Activated CD8-positive, alpha-beta memory T cell treated with anti-CD3 and anti-CD28 coated beads for 1 hour (primary cell): ENCODE measurements at places on chromosomes 4 and X.

DNA sequence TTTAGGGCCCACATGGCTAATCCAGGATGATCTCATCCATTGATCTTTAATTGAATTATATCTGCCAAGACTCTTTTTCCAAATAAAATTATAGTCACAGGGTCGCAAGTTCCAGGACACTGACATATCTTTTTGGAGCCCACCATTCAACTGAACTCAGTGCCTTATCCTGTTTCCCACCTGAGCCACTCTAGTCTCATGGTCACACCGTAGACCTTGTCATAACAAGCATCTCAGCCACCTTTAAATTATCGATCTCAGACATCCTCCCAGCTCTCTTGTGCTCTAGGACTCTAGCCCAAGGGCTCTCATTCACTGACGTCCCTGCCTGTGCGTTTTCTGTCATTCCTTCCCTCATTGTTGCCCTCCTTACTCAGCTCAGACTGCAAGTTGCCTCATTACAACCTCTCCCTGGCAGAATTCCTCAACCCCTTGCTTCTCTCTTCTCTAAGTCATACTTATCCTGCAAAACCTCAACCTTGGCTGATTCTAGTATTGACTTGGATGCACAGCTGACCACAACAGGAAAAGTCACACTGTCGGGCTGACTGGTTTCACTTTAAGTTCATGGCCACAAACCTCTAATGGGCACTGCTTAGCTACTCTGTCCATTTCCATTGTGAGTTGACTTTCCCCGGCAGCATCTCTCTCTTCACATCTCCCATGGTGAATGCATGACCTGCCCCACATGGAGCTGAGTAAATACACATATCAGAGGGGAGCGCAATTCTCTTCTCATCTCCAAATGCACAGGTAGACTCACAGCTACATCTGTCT lies 91.0 kb upstream of the TRIM2 start:
- no peak for DNase-seq

DNA sequence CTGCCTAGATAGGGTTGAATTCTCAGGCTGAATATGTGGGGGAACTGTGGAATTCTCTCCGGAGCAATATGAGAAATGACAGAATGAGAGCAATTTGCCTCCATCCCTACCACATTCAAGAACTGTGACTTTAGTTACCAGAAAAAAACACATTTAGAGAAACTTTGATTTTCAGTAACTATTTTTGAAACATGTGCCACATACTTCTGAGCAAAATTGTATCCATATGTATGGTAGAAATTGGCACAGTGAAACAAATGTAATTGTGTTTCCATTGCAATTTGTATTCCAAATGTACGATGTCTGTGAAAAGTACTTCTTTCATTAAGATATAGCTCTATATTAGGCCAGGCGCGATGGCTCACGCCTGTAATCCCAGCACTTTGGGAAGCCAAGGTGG lies 5.5 kb upstream of the KLHL8 start:
- no peak for DNase-seq

GRCh38 chrX:9807355-9808182 lies 21.3 kb downstream of the SHROOM2 start:
- DNase-seq = no peak

GRCh38 chr4:142405021-142405694 lies 440.9 kb downstream of the INPP4B start:
- DNase-seq = peak; percentile 19

GRCh38 chr4:11669156-11669555 lies 240.5 kb upstream of the HS3ST1 start:
- DNase-seq = no peak

GRCh38 chr4:56320293-56320692 lies 67.0 kb downstream of the AASDH start:
- no peak for DNase-seq

- DNase-seq = no peak
Measured at GRCh38 chr4:10164877-10165283, 48.3 kb upstream of the WDR1 start.

DNA sequence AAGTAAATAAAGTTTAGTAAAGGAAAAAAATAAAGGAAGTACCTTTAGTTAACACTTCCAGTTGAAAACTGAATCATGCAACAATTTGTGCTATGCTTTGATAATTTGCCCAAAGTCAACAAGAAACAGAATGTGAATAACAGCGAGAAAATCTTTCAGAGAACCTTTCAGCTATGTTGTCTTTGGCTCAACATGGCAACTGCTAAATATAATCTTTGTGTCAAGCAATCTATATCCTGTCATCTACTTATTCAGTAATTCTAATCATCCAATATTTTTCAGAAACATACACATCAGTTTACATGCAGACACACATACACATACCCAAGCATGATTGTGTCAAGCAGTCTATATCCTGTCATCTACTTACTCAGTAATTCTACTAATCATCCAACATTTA lies 136.0 kb upstream of the PABPC4L start:
- DNase-seq = no peak

GRCh38 chr4:41346306-41347061 lies 89.8 kb downstream of the UCHL1 start:
- no peak for DNase-seq

GRCh38 chr4:138741766-138742377 lies 273.7 kb upstream of the NOCT start:
- no peak for DNase-seq
